ENCODE measurements at places on chromosomes 2 and 18. TPM values are rescaled to one million over a fixed set of nuclear protein-coding genes. Genes with fewer than 3 reads are reported as not detected.

GRCh38 chr2:183068561-183068960 lies 10.0 kb upstream of the DUSP19 start:
- no peak overlapping the region for H3K4me3 ChIP-seq
- no peak overlapping the region for H3K27ac ChIP-seq
- H3K27me3 ChIP-seq, result no peaks in the 10 kb centered on the region
- no peaks in the 10 kb centered on the region for H3K36me3 ChIP-seq
- no peak for DNase-seq
- no peaks in the 10 kb centered on the region for H3K4me1 ChIP-seq

DNA sequence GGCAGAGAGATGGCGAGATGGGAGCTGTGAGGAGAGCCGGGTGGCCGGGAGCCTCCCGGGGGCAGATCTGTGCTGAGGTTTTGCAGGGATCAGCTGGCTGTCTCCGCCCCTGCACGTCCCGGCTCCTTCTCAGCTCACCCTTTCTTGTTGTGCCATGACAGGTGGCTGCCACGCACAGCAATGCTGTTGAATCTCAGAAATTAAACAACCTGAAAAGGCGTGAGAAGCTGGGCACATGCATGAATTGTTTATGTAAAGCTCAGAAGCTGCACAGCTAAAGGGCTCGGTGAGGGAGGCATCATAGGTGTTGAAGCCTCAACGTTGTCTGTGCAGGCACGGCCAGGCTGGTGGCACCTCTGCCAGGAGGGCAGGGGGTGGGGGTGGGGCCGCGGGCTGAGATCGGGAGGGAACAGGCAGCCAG lies 858 bp upstream of the RTP5 start:
- no peak for DNase-seq
- no peaks in the 10 kb centered on the region for H3K4me1 ChIP-seq
- no peaks in the 10 kb centered on the region for H3K36me3 ChIP-seq
- peaks cover 42% of the 10 kb centered on the region for H3K27me3 ChIP-seq

DNA sequence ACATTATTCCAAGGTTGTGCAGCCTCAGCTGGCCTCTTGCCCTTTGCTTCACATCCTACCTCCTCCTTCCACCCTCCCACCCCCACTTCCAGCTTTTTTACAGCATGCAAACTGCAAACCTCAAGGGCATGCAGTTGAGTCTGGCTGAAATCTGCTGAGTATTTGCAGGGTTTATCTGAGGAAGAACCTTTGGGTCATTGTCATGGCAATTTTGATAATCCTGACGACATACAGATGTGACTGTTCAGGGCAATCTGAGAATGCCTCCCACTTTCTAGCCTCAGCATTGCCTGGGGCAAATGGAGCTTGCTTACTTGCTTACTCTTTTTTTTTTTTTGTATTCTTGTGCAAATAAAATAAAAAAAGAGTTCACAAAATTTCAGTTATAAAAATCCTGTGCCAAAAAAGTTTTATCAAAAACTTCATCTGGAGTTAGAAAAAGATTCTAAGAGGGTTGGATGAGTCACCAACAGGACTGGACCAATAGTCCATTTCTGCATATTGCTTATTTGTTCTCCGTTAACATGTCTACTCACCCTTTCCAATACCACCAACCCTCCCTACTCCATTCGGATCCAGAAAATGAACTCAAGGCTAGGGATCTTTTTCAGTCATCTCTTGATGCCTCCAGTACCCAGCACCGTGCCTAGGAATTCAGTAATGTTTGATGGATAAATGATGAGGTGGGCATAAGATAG lies 23.6 kb upstream of the LHCGR start:
- no peak for DNase-seq
- no peak overlapping the region for H3K4me3 ChIP-seq
- no peaks in the 10 kb centered on the region for H3K27me3 ChIP-seq
- no peak overlapping the region for H3K27ac ChIP-seq
- no peaks in the 10 kb centered on the region for H3K36me3 ChIP-seq

- H3K4me1 ChIP-seq, result no peaks in the 10 kb centered on the region
- H3K27ac ChIP-seq, result no peak overlapping the region
- no peaks in the 10 kb centered on the region for H3K36me3 ChIP-seq
- no peaks in the 10 kb centered on the region for H3K27me3 ChIP-seq
- no peak overlapping the region for H3K4me3 ChIP-seq
These were observed 114.5 kb downstream of the LOXHD1 start for GRCh38 chr18:46542545-46542944.

- no peaks in the 10 kb centered on the region for H3K36me3 ChIP-seq
- no peak for DNase-seq
- H3K27me3 ChIP-seq, result no peaks in the 10 kb centered on the region
- H3K4me1 ChIP-seq, result no peaks in the 10 kb centered on the region
- no peak overlapping the region for H3K4me3 ChIP-seq
These were observed 34.1 kb upstream of the GRB14 start for GRCh38 chr2:164655336-164655735.

- no peak overlapping the region for H3K4me3 ChIP-seq
- no peak for DNase-seq
- no peaks in the 10 kb centered on the region for H3K4me1 ChIP-seq
- no peak overlapping the region for H3K27ac ChIP-seq
These were observed 14.8 kb upstream of the SMAD2 start for GRCh38 chr18:47944972-47945852.

DNA sequence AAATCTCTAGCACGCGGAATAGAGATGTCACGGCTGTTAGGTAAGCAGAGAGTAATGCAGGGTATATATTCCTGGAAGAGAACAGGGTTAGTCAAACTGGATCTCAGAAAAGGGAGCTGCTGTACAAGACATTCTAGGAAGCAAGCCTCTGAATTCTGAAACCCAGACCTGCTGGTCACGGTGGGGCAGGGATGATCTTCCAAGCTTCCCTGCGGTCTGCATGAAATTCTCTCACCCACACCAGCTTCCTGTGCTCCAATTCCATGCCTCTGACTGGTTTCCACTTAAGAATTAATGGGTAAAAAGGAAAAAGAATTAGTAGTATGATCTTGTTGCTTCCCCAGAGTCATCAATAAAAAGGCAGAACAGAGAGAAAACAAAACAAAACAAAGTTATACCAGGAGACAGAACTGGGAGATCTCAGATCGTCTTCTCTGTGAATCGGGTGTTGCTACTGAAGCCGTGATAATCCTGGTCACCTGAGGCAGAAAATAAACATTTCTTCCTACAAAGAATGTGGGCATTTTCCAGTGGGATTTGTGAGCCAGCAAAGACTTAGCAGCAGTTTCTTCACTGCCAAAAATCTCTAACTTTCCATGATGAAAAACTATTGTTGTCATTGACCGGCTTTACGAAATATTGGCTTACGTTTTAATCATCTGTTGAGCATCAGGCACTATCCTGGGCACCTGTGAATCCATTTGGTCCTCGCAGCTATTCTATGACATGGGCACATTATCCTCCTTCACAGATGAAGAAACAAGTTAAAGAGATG lies 5.3 kb upstream of the CYP27C1 start:
- H3K4me1 ChIP-seq, result peaks cover 16% of the 10 kb centered on the region
- DNase-seq, result no peak
- H3K27ac ChIP-seq, result no peak overlapping the region

DNA sequence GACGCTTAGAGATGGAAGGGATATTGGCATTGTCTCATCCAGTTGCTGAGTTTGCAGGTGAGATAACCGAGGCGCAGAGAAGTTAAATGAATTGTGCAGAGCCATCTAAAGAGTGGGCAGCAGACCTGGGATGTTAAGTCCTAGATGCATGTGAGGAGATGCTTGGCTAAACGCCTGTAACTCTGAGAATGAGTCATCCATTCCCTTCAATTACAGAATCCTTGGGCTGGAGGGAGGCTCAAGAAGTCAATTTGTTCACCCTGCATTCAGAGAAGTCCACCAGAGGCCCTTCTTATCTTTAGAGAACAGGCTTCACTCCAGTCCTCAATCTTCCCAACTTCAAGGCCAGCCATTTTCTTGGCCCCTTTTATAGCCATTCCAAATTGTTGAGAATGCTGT lies 1.6 kb downstream of the EHD3 start:
- no peak overlapping the region for H3K27ac ChIP-seq
- H3K36me3 ChIP-seq, result no peaks in the 10 kb centered on the region
- peaks cover 4% of the 10 kb centered on the region for H3K27me3 ChIP-seq
- no peak for DNase-seq
- no peak overlapping the region for H3K4me3 ChIP-seq

GRCh38 chr2:205806143-205806905 lies 124.0 kb downstream of the NRP2 start:
- peak; percentile 52 for DNase-seq
- H3K27me3 ChIP-seq, result no peaks in the 10 kb centered on the region
- H3K4me3 ChIP-seq, result no peak overlapping the region
- H3K4me1 ChIP-seq, result no peaks in the 10 kb centered on the region
- H3K36me3 ChIP-seq, result no peaks in the 10 kb centered on the region

GRCh38 chr2:192005211-192005610 lies 158.3 kb upstream of the CAVIN2 start:
- no peak for DNase-seq
- no peaks in the 10 kb centered on the region for H3K4me1 ChIP-seq
- H3K4me3 ChIP-seq, result no peak overlapping the region
- H3K36me3 ChIP-seq, result no peaks in the 10 kb centered on the region
- no peaks in the 10 kb centered on the region for H3K27me3 ChIP-seq

DNA sequence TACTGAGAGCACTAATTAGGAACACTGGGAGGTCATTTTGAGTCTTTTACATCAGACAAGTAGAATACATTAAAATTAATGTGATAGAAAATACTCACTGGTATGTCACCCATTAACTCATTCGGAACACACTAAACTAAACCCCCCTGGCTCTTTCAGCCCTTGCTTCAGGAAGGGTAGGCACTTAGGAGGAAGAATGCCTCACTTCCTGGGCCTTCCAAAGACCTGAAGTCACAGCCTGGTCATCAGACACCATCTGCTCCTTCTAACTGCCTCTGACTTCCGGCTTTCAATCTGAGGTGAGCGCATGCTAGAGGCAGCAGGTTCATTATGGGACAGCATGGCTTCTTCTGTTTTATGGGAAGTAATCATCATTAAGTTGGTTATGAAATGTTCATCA lies 451.4 kb downstream of the PID1 start:
- no peak for DNase-seq
- no peaks in the 10 kb centered on the region for H3K36me3 ChIP-seq
- no peak overlapping the region for H3K27ac ChIP-seq
- H3K4me3 ChIP-seq, result no peak overlapping the region
- no peaks in the 10 kb centered on the region for H3K4me1 ChIP-seq

DNA sequence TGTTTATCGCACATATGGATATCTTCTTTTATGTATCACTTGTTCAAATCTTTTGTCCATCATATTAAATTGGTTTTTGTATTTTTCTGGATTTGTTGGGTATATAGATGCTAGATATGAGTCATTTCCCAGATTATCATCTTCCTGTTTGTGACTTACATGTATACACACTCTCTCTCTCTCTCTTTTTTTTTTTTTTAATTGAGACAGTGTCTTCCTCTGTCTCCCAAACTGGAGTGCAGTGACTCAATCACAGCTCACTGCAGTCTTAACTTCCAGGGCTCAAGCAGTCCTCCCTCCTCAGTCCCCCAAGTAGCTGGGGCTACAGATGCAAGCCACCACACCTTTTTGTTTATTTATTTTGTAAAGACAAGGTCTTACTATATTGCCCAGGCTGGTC lies 43.8 kb downstream of the XIRP2 start:
- H3K4me1 ChIP-seq, result no peaks in the 10 kb centered on the region
- no peak overlapping the region for H3K27ac ChIP-seq
- DNase-seq, result no peak

- H3K36me3 ChIP-seq, result no peaks in the 10 kb centered on the region
- DNase-seq, result no peak
- no peaks in the 10 kb centered on the region for H3K4me1 ChIP-seq
- no peaks in the 10 kb centered on the region for H3K27me3 ChIP-seq
- no peak overlapping the region for H3K27ac ChIP-seq
These were observed 43.0 kb upstream of the CHMP1B start for GRCh38 chr18:11808001-11808855.

DNA sequence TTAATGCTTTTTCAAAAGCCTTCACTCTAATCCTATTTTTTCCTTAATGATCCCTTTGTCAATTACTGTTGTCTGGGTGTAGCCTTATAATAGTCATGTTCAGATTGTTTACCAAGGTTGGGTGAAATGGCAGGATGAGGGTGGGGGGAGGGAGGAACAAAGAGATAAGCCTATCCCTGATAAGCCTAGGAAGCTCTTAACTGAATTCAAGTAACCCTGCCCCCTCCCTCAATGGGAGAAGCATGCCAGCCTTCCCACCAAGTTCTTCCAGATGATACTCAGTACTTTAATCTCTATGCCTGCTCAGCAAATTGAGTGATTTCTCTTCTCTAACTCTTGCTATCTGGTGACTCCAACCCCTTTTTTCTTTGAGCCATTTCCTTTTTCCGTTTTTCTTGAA lies 180.3 kb upstream of the ETAA1 start:
- H3K4me1 ChIP-seq, result no peaks in the 10 kb centered on the region
- H3K36me3 ChIP-seq, result no peaks in the 10 kb centered on the region
- peak overlapping the region; percentile 69 for H3K27ac ChIP-seq
- DNase-seq, result no peak

- H3K4me3 ChIP-seq, result no peak overlapping the region
- DNase-seq, result no peak
- H3K27me3 ChIP-seq, result no peaks in the 10 kb centered on the region
- H3K36me3 ChIP-seq, result peaks cover 86% of the 10 kb centered on the region
- no peak overlapping the region for H3K27ac ChIP-seq
These were observed 27.2 kb downstream of the UBXN4 start for GRCh38 chr2:135768863-135769262.

DNA sequence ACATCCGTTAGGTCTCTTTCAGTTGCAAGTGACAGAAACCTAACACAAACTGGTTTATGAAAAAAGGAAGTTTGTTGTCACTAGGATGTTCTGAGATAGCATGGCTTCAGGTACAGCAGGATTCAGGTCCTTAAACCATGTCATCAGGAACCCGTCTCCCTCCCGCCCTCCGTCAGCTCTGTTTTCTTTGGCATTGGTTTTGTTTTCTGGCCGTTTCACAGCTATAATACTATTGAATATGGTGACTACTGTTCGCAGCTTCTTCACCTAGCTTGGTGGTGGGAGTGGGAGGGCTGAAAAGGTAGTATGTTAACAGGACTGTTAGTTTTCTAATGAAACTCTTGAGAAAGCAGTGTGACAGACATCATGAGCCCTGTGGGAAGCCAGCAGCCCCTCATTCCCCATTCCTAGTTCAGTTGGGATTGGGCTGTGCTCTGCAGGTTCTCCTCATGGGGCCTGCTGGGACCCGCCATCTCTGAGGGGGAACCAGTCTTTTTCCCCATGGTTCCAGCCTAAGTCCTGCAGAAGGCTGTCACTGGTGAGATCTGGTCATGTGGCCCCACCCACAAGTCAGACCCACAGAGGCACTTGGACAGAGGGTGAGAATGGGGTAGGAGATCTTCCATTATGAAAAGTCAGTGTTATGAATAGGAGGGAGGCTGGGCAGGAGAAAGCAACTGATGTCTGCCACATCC lies 12.1 kb downstream of the PTMA start:
- H3K4me1 ChIP-seq, result no peaks in the 10 kb centered on the region
- H3K4me3 ChIP-seq, result no peak overlapping the region
- H3K27me3 ChIP-seq, result no peaks in the 10 kb centered on the region
- no peaks in the 10 kb centered on the region for H3K36me3 ChIP-seq
- H3K27ac ChIP-seq, result no peak overlapping the region
- DNase-seq, result no peak

Gene COL4A3
- 5.1 TPM for total RNA-seq

Gene ZNF804A
- 0.41 TPM for total RNA-seq

Gene ATP8B1
- total RNA-seq, result 277 TPM

Gene TMEM247
- total RNA-seq, result not detected

Gene MAP3K19
- not detected for total RNA-seq

Gene VWA3B
- not detected for total RNA-seq

Gene HRH4
- total RNA-seq, result not detected

Gene TUBB8B
- total RNA-seq, result not detected

Gene IL1B
- total RNA-seq, result 7.1 TPM

Measured in transverse colon (tissue), 4 donors.